ENCODE measurements at places on chromosomes 11 and 22.

DNA sequence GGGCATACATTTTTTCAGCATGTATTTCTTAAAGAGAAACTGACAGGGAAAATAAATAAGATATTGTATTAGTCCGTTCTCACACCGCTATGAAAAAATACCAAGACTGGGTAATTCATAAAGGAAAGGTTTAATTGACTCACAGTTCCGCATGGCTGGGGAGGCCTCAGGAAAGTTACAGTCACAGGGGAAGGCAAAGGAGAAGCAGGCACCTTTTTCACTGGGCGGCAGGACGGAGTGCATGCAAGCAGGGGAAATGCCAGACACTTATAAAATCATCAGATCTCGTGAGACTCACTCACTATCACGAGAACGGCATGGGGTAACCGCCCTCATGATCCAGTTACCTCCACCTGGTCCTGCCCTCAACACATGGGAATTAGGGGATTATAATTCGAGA is 44.2 kb downstream of the PPFIA1 start:
- no peak for DNase-seq

DNA sequence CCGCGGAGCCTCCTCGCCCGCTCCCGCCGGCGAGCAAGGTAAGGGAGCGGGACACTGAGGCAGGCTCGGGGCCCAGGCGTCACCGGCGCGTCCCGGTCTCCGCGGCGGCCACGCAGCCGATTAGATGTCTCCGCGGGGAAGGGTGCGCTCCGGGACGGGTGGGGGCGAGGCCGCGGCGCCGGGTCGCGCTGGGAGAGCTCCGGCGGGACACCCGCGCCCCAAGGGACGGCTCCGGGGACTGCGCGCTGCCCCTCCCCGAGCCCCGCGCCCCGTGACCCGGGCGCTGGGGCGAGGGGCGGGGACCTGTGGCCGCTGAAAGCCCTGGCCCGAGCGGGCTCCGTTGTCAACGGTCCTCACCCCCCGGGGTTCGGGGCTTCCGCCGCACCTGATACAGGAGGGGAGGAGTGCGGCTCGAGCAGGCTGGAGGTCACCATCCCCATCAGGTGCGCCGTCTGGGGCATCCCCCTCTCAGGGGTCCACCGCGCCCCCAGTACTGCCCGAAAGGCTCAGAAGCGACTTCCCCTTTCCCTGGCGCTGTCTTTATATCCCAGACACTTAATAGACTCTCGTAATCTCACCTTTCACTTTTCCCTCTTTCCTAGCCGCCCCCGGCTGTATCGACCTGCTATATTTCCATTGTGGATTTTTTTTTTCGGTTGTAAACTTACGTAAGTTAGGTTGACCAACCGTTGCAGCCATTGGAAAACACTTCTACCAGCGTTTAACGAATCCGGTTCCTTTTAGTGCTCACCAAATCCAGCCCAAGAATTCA is 573 bp downstream of the PPFIA1 start:
- no peak for DNase-seq

- no peak for DNase-seq
Observed at GRCh38 chr11:46015941-46016340, 93.5 kb downstream of the LARGE2 start.

GRCh38 chr11:28715726-28716125 is 607.5 kb downstream of the METTL15 start:
- no peak for DNase-seq

GRCh38 chr22:24153353-24153752 is 27.9 kb upstream of the SUSD2 start:
- DNase-seq, result no peak

- no peak for DNase-seq
Observed at GRCh38 chr22:48885919-48886305, 941.8 kb downstream of the BRD1 start.

DNA sequence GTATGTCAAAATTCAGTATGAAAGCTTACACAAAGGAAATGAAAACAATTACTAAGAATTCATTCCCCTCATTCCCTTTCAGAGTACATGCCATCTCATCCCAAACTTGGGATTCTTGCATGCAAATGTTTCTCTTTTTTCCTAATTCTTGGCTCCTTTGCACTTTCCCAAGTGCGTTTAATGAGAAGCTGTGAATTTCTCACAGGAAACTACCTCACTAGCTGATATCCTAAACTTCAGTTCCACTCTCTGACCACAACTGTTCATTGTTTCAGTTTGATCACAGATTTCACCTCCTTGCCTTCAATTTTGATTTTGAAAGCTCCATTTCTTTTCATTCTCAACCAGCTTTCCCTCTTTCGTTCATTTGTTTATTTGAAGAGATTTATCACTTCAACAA is 5.9 kb upstream of the ARL14EP start:
- DNase-seq, result no peak

DNA sequence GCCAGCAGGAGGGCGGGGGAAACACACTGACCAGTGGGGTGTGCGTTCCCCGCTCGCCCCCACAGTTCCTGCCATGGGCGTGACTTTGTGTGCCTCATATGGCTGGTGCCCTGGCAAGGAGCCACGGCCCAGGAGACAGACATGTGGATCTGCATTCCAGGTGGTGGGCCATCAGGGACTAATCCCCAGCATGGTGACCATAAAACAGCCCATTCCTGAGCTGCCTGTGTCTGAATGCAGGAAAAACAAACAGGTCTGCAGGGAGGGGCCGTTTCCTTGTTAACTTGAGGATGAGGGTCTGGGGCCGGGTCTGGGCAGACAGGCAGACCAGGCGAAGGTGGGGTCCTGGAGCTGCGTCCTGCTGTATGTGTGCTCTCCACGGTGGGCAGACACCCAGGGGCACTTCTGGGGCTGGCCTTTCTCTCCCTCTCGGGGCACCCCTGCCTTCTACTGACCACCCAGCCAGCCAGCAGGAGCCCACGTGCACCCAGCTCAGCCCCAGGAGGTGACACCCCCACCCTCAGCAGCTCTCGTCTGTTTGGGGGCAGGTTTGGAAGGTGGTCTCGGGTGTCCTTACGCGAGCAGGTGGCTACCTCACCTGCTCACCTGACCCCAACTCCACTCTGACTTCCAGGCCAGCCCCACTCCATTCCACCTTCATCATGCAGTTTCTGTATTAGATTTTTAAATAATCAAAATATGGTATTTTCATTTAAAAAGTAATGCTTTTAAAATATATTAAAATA is 120.3 kb downstream of the KCNQ1OT1 start:
- no peak for DNase-seq

- no peak for DNase-seq
Observed at GRCh38 chr11:126833065-126833464, 167.5 kb downstream of the KIRREL3 start.

DNA sequence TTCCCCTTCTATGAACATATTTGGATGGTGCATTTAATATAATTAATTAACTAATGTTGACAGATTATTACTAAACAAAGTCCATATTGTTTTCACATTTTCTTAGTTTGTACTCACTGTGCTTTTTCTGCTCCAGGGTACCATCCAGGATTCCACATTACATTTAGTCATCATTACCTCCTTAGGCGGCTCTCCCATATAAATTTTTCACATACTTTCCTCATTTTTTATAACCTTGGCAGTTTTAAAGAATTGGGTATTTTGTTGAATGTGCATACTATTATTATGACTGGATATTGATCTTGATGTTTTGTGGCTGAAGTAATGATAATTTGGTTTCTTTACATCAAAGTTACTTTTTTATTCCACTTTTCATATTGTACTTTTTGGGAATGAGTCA is 755.6 kb upstream of the ANO3 start:
- no peak for DNase-seq

GRCh38 chr11:15692739-15693138 is 578.0 kb downstream of the INSC start:
- no peak for DNase-seq

All from AG09319 (cell line).